ENCODE measurements at places on chromosomes 12 and 14.

GRCh38 chr12:119758722-119759121 lies 90.8 kb downstream of the PRKAB1 start:
- no peaks in the 10 kb centered on the region for H3K36me3 ChIP-seq
- no peak overlapping the region for H3K27ac ChIP-seq
- no peak overlapping the region for H3K4me3 ChIP-seq

GRCh38 chr12:1463073-1463905 lies 131.1 kb downstream of the FBXL14 start:
- H3K4me1 ChIP-seq: no peaks in the 10 kb centered on the region
- H3K27me3 ChIP-seq: no peaks in the 10 kb centered on the region
- DNase-seq: no peak
- H3K36me3 ChIP-seq: no peaks in the 10 kb centered on the region
- H3K27ac ChIP-seq: no peak overlapping the region
- H3K4me3 ChIP-seq: no peak overlapping the region

DNA sequence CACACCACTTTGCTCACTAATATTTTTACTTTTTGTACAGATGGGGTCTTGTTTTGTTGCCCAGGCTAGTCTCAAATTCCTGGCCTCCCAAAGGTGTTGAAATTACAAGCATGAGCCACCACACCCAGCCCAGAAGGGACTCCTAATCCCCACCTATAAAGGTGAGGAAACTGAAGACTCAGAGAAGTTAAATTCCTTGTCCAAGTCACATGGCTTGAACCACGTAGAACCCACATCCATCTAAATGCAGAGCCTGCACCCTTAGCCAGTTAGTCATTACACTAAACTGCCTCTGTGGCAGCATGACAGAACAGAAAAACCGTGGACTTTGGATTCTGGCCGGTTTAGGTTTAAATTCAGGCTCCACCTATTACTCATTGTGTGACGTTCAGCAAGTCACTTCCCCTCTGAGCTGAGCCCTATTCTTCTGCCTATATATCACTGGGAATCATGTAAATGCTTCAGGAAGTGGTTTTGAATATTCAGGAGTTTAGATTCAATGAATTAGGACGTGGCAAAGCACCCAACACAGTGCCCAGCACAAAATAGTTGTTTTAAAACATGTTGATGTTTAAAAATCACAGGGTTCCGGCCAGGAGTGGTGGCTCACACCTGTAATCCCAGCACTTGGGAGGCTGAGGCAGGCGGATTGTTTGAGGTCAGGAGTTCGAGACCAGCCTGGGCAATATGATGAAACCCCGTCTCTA lies 3.0 kb upstream of the CORO1C start:
- H3K4me3 ChIP-seq: no peak overlapping the region
- DNase-seq: no peak
- no peak overlapping the region for H3K27ac ChIP-seq

DNA sequence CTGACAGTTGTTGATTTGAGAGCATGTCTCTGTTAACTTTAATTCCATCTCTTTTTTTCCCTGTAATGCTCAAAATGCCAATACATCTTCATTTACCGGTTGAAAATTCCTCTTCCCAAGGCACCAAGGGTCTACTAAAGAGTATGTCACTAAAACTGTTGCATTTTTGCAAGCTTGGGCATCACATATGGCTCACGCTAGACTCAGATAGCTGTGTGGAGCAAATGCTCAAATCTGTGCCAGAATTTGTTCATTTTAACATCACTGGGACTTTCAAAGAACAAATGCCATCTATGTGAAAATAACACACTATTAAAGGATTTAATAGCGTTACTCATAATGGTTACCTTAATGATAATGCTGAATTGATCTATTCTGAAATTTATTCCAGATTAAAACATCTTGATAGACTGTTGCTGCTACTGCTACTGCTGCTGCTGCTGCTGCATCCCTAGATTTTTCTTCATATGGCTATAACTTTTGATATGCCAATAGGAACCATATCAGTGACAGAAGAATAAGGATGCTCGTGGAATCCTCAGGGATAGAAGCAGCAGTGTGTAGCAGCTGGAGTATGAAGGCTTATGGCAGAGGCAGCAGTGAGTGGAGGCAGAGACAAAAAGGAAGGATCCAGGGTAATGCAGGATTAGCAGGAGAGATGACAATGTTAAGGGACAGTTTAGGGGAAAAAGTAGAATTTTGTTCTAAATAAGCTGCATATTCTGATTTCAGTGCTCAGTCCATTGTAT lies 57.3 kb downstream of the MGAT4C start:
- no peak overlapping the region for H3K27ac ChIP-seq
- no peaks in the 10 kb centered on the region for H3K36me3 ChIP-seq
- H3K4me3 ChIP-seq: no peak overlapping the region
